Muscle of arm (tissue), 14 donors: ENCODE measurements at places on chromosomes 6 and 20. TPM values are rescaled to one million over a fixed set of nuclear protein-coding genes. Genes with fewer than 3 reads are reported as not detected.

Gene DLL1
- 18.0 TPM for polyA plus RNA-seq

Gene TRIM31
- 0.23 TPM for polyA plus RNA-seq

Gene COL9A3
- polyA plus RNA-seq = 11.0 TPM

GRCh38 chr6:24779416-24780016 is 4.8 kb downstream of the GMNN start:
- DNase-seq = no peak

DNA sequence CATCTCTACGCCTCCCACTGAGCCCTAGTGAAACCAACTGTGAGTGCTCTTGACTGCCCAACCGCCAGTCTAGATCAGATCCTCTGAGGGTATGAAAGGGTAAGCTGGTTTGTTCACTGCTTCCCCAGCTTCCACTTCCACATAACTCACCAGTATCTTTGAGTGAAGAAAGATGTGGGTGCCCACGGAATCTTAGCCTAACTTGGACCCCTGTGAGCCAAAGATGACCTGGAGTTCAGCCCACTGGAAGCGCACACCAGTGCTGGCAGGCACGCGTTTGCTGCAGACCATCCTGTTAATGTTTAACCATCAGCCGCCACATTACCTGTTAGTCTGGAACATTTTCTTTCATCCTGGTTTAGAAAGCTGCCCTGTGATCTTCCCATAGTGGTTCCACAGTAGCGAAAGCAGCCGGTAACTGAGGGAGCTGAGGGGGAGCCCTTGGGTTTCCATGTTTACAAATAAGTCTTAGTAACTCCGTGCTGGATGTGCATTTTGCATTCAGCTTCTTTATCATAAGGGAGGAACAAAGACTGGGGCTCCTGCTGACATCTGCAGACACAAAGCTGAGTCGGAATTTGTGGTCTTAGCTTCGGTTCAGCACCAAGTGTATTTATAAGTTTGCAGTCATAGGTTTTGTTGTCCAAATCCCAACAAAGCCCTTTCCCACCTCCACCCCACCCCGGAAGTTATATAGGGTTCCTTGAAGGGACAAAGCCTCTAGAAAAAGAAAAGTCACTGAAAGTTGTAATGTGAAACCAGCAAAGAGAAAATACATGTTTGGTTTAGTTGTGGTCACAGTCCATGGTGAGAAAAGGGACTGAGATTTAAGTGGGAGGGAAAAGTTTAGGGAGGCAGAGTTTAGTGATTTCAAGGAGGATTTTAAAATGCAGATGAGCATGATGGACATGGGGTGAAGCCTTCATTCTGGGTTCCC is 71.0 kb downstream of the SSR1 start:
- no peak for DNase-seq

- no peak for DNase-seq
Measured at GRCh38 chr6:41011673-41012072, 27.3 kb downstream of the UNC5CL start.

- DNase-seq = peak; percentile 79
Measured at GRCh38 chr6:133951881-133952814, 876 bp upstream of the TBPL1 start.
